MCF 10A (cell line): ENCODE measurements at places on chromosomes 2 and 18. TPM values are rescaled to one million over a fixed set of nuclear protein-coding genes. Genes with fewer than 3 reads are reported as not detected.

DNA sequence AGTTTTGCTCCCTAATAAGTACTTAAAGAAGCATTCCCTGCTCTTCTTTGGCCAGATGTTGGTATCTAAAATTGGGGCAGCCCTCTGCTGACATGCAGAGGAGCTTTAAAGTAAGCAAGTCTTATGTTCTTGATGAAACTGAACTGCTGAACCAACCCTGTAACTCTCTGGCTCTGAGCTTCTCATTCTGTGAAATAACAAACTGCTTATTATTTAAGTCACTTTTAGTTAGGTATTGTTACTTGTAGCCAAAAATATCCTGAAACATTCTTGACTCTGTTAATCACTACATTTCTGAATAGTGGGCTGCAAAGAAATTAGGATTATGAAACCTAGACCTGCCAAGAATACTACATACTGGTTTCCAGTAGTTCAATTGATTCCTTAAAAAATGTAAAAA, 15.5 kb downstream of the PPP3R1 start:
- no peak for DNase-seq

DNA sequence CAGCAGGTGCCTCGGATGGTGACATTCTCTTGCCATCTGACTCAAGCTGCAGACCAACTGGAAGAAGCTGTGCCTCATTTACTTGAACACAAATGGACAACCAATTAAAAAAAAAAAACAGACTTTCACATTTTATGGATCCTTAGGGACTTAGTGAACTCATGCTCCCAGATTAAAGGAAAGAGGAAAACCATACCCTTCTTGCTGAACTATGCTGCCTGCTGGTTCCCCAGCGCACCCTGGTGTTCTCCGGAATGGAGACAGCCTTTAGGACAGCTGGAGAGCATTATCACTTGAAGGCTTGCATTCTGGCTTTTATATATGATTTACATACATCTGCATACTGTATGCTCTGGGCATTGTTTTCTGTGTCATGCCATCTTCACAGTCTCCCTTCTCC, 370.7 kb downstream of the SLC4A3 start:
- DNase-seq: no peak

DNA sequence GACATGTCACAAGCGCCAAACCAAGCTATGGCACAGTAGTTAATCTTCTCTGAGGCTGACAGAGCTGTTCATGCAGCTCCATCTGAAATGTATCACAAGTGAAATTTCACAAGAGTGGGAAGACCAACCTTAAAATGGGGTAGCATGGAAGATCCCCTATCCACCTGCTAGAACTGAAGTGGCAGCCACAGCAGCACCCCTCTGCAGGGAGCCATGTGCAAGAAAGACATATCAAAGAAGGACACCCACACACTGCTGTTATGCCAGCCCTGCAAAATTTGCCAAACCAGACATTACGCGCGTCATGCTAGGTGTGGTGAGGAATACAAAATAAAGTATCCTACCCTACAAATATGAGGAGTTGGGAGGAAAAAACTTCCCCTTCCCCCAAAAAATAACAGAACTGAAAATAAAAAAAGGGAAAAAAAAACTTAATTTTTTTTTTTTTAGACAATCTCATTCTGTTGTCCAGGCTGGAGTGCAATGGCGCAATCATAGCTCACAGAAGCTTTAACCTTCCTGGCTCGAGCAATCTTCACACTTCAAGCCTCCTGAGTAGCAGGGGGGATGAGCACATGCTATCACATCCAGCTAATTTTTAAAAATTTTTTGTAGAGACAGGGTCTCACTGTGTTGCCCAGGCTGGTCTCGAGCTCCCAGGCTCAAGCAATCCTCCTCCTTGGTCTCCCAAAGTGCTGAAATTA, 76.2 kb downstream of the STK39 start:
- no peak for DNase-seq

- no peak for DNase-seq
These were observed 25.4 kb downstream of the PTPRM start for GRCh38 chr18:7592305-7593071.

- DNase-seq: peak; percentile 54
These were observed 21.5 kb upstream of the MFSD2B start for GRCh38 chr2:23988371-23988770.

DNA sequence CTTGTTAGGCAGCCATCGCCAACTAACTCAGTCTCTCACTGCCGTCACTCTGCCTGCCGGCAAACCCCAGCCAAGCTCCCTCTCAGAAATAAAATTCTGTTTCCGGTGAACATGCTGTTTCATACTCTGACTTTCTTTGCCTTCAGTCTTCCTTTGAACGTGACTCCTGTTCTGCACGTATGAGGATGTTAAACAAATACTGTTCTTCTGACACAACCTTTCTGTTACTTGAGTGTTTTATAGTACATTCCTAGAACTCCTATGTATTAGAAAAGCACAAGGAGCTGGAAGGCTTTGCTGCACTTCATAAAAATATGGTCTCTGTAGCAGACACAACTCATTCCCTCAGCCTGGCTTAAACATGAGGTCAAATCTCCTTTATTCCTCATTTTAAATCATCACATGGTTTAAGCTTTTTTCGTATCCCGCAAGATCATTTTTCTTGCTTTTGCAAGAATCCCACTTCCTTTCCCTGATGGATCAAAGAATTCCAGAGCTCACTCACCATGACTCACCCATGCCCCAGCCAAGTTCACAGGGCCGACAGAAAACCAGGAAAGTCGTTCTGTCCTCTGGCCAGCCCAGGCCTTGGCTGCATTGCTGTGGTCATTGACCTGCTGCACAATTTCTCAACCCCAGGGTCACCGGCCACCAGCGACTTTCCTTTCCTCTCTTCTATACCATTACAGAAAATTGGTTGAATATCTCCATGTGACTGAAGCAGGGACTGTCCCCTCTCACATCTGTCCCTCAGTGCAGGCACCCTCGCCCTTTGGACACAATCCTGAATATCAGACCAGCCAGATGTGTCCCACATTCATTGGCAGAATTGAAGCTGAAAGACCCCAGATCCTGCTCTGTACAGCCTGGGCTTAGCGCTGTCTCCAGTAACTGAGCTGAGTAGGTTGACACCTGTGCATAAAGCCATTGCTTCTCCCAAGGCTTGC, 183.1 kb upstream of the ARL4C start:
- peak; percentile 93 for DNase-seq

- peak; percentile 66 for DNase-seq
These were observed 335.2 kb upstream of the LRATD1 start for GRCh38 chr2:14297340-14297739.

GRCh38 chr18:52387175-52387574, 47.2 kb downstream of the DCC start:
- DNase-seq: no peak

The CAB39 gene
- total RNA-seq: 76.9 and 91.7 TPM in 2 replicates

GRCh38 chr18:36127836-36128529, 1.2 kb downstream of the SLC39A6 start:
- peak; percentile 1 for DNase-seq

DNA sequence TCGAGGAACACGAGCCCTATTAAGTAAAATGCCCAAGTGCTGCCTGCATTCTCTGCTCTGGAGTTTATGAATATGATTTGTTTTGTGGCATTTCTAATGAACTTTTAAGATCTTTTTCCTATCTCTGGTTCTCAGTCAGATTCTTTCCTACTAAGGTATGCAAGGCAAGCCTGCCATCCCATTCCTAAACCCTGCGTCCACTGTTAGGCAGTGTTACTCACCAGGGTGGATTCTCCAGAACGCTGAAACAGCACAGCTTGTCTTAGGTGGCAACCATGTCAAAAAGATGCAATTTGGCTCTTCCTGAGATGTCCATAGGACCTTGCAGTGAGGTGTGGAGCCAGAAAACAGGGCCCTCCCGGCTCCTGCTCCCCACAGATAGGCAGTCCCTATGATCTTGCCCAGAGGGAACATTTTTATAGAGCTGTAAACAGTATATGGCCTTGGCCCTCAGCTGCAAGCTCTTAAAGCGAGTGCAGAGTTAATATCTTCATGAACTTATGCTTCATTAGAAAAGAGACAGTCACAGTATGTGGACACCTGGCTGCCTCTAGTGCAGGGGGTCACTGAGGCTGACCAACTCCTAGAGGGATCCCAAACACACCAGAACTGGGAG, 84.4 kb downstream of the TPGS2 start:
- no peak for DNase-seq

The COL3A1 gene
- not detected in 2 replicates for total RNA-seq

DNA sequence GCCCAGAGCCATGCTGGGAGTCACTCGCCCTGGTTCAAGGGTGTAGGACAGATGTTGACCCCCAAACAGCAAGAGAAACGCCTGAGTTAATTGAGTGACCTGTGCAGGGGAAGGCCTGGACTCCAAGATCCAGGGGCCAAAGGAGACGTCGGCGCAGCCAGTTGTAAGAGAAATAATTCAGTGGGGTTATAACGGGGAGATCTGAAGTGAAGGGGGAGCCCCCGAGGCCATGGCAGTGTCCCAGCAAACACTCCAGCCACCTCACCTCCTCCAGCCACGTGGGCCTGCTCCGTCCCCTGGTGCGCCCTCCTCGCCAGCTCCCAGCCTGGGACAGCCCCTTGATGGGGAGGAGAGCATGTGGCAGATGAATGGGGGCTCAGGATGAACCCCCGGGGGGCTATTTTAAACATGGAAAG, 130.7 kb upstream of the GPC1 start:
- no peak for DNase-seq

The UGT1A10 gene
- not detected in 2 replicates for total RNA-seq

DNA sequence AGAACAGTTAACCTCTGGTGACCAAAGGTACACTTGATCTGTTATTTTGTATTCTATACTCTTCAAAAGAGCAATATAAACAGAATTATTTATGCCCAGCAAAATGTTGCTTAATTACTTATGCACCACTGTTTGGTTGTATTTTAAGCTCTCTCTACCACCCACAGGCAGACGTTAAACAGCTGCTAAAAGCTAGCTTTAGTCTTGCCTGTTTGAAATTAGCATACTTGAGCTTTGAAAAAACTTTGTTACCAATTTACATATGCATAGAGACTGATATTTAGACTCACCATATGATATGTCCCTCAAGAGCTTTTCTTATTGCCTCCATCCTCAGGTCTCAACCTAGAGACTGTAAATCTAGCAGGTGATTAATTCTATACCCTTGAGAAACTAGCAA, 426.9 kb downstream of the NR4A2 start:
- no peak for DNase-seq

DNA sequence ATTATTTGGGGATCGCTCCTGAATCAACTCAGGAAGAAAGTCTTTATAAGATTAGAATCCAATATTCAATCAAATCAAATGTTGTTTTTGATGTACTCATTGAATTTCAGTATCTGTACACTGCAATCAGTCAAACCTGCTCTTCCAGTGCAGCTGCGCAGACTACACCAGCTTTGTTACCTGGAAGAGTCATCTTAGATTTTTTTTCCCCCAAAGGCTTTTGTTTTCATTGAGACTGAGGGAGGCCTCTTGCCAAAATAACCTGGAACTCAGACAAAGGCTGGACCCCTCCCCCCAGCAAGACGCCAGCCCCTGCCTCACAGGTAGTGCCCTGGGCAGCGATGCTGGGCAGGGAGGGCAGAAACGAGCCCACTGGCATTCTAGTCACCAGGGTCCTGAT, 74.8 kb downstream of the ARHGEF4 start:
- DNase-seq: peak; percentile 8

GRCh38 chr2:56714400-56714799, 530.6 kb downstream of the CCDC85A start:
- DNase-seq: no peak

- no peak for DNase-seq
These were observed 21.7 kb upstream of the UGP2 start for GRCh38 chr2:63819765-63820717.

The IL36G gene
- total RNA-seq: not detected in 2 replicates

DNA sequence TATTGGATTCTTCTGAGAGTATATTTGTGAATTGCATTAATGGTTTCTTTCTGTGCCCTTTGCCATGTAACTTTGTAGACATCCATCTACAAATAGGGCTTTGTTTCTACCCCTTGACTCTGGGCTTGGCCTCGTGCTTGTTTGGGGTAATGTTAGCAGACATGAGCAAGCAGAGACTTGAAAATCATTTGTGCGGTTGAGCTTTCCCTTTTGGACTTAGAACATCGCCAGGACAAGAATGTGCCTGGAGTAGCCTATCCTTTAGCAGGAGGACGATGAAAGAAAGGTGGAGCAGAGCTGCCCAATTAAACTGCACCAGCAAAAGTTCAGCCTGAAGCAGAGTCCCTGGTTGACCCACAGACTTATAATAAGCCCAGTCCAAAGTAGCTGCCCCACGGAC, 785.9 kb downstream of the EPHA4 start:
- peak; percentile 4 for DNase-seq

The CABLES1 gene
- total RNA-seq: 3.2 and 3.7 TPM in 2 replicates

- DNase-seq: peak; percentile 59
These were observed 103.3 kb downstream of the COL6A3 start for GRCh38 chr2:237310515-237311114.

The CYP27C1 gene
- 0.25 TPM in 1 of 2 replicates, not detected in the other for total RNA-seq

GRCh38 chr2:118202707-118203303, 114.5 kb downstream of the INSIG2 start:
- DNase-seq: peak; percentile 56

The BMP10 gene
- not detected in 2 replicates for total RNA-seq

DNA sequence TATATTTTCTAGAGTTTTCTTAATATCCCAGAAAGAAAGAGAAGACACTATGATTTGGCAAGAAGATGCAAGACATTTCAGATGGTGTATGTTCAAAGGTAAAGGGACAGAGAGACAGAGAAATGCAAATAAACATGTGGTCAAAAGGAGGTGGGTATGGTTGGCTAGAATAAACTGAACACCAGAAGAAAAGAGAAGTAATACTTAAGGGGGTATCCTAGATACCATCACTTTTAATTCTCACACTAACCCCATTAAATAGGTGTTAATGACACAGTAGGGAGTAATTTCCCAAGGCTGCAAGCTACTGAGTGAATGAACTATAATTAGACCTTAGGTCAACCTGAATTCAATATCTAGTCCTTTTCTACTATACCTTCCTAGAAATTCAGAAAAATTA, 111.2 kb upstream of the CD226 start:
- DNase-seq: no peak

GRCh38 chr2:216970359-216970915, 110.6 kb upstream of the TNP1 start:
- no peak for DNase-seq

DNA sequence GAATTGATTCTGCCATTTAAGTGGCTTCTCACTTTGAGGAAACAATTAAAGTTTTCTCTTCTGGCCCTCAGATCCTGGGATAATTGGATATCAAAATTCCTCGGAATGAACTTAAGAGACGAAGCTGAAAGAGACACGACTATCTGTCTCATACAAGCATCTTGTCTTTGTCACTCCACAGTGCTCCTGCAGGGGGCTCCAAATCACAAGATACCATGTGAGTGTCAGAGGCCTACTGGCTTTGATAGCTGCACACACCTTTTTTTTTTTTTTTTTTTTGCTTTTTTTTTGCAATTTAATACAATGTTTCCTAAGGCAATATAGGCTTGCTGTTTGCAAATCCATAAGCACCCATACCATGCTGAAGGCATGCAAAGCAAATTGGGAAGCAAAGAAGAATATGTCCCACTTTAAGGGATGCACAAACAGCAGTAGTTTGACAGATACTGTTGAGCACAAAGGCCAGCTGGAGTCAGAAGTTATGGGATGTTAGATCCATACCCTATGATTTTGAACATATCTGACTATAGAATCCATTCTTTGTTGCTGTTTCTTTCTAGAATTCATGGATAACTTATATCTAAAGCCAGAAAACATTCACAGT, 109.0 kb upstream of the CBLN2 start:
- DNase-seq: peak; percentile 65

The TMEFF2 gene
- not detected in 2 replicates for total RNA-seq

GRCh38 chr2:104447831-104448434, 406.0 kb upstream of the POU3F3 start:
- DNase-seq: peak; percentile 20

The PRSS56 gene
- total RNA-seq: not detected in 2 replicates
